Left ventricle myocardium inferior (tissue), 1 donor: ENCODE measurements at places on chromosomes 4 and X. TPM values are rescaled to one million over a fixed set of nuclear protein-coding genes. Genes with fewer than 3 reads are reported as not detected.

Gene BEX2
- total RNA-seq: 2.6 TPM

Gene OTC
- 0.58 TPM for total RNA-seq

Gene HSFX4
- not detected for total RNA-seq

Gene MTMR8
- 0.44 TPM for total RNA-seq

Gene CLCN3
- total RNA-seq: 54.1 TPM

Gene SPATA4
- 0.55 TPM for total RNA-seq

Gene SPRY1
- total RNA-seq: 39.7 TPM

Gene PPARGC1A
- 108 TPM for total RNA-seq

Gene PDGFC
- total RNA-seq: 12.9 TPM

Gene TCEAL2
- 0.47 TPM for total RNA-seq

Gene NEIL3
- 0.11 TPM for total RNA-seq

Gene MAGEC3
- not detected for total RNA-seq

GRCh38 chr4:89685277-89685676 lies 151.7 kb downstream of the SNCA start:
- H3K4me1 ChIP-seq: no peaks in the 10 kb centered on the region
- no peak overlapping the region for H3K4me3 ChIP-seq
- DNase-seq: no peak
- H3K27me3 ChIP-seq: no peaks in the 10 kb centered on the region

- no peaks in the 10 kb centered on the region for H3K36me3 ChIP-seq
- H3K4me1 ChIP-seq: peaks cover 23% of the 10 kb centered on the region
- H3K4me3 ChIP-seq: no peak overlapping the region
- H3K27ac ChIP-seq: peak overlapping the region; percentile 44
- H3K27me3 ChIP-seq: peaks cover 39% of the 10 kb centered on the region
Observed at GRCh38 chr4:6549890-6550620, 24.9 kb upstream of the MAN2B2 start.

DNA sequence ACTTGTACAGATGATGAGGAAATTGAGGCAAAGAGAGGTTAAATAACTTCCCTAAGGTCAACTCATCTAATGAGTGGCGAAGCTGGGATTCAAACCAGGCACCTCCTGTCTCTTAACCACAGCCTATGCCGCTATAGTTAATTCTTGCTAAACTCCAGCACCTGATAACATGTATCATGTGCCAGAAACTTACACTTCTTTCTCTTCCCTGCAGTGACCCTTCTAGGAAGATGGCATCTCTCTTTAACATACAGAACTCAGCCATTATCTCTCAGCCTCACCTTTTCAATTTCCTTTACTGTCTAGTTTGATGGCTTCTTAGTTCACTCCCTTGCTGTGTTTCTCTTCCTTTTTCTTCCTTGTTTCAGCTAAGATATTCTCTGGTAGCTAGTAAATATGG lies 2.5 kb downstream of the VBP1 start:
- H3K27me3 ChIP-seq: no peaks in the 10 kb centered on the region
- peaks cover 35% of the 10 kb centered on the region for H3K4me1 ChIP-seq
- no peak overlapping the region for H3K4me3 ChIP-seq
- no peak overlapping the region for H3K27ac ChIP-seq
- H3K36me3 ChIP-seq: peaks cover 11% of the 10 kb centered on the region

DNA sequence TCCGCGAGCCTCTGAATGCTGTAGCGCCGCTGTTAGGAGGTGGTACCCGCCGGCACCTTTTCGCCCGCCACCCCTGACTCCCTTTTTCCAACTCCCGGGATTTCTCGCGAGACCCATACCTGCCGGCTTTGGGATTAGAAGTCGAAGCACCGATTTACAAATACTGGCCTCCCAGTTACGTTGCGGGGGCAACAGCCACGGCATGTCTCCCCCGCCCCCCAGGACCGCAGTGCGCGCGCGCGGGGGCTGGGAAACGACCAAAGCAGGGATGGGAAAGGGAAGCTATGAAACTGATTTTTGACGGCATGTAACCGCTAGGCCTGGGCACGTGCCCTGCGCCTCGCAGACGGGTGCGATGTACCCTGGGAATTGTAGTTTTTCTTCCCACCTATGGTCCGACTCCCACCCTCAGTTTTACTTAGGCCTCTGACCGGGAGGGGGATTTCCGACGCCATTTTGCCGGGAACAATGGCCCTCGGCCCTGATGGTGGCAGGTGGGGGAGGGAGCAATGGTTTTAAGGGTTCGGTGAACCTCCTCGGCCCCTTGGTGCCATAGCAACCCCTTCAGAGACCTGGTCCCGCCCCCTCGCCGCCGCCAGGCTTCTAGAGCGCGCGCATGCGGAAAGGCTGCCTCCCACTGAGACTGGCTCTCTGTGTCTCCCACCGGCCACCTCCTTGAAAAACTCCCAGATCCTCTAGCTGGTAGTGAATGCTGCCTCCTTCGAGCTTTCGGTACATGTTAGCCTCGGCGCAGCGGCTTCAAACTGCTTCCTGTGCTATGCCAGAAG lies 772 bp upstream of the WNK3 start:
- no peaks in the 10 kb centered on the region for H3K36me3 ChIP-seq
- DNase-seq: peak; percentile 30
- H3K27ac ChIP-seq: peak overlapping the region; percentile 48
- H3K4me3 ChIP-seq: peak overlapping the region; percentile 68
- peaks cover 5% of the 10 kb centered on the region for H3K4me1 ChIP-seq

DNA sequence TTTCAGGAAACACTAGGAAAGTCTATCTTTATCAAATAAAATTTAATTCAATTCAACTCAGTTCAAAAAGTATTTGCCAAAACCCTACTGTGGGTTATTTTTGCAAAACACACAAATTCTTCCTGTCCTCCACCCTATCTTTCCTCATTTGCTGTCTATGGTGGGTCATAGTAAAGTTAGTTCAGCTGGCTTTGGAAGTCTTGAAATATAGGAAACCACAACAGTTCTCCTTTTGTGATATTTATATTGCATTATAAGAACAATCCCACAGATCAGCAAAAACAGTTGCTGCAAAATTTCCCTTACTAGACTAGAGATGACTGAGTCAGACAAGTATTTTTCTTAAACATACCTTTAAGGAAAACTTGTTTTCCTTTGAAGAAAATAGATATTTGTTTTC lies 22.2 kb downstream of the CYBB start:
- no peak for DNase-seq
- H3K4me3 ChIP-seq: no peak overlapping the region
- H3K36me3 ChIP-seq: no peaks in the 10 kb centered on the region

- no peak for DNase-seq
- no peaks in the 10 kb centered on the region for H3K36me3 ChIP-seq
- H3K4me3 ChIP-seq: peak overlapping the region; percentile 86
- H3K27me3 ChIP-seq: no peaks in the 10 kb centered on the region
- peaks cover 76% of the 10 kb centered on the region for H3K4me1 ChIP-seq
- H3K27ac ChIP-seq: peak overlapping the region; percentile 98
Observed at GRCh38 chr4:77073106-77073809, 2.5 kb downstream of the CCNI start.

- H3K4me1 ChIP-seq: no peaks in the 10 kb centered on the region
- no peak overlapping the region for H3K27ac ChIP-seq
- no peaks in the 10 kb centered on the region for H3K27me3 ChIP-seq
- DNase-seq: no peak
Observed at GRCh38 chr4:70681704-70682103, 6.6 kb upstream of the UTP3 start.

DNA sequence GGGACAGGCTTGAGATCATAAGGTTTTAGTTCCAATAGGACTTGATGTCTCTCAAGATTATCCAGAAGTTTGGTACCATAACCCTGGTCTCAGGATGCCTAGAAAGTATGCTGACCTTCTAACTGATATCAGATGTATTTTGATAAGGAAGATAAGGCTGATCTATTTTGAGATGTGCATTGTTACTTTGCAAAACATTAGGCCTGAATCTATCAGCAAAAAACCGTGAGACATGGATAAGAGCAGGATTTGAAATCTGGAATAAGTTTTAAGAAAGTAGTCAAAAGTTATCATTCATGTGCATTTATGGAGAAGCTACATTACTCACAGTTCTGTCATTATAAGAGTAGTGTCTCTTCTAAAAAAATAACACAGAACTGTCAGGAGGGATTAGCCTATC lies 467.1 kb upstream of the HS3ST1 start:
- no peak for DNase-seq
- H3K27ac ChIP-seq: no peak overlapping the region
- H3K4me3 ChIP-seq: no peak overlapping the region
- H3K4me1 ChIP-seq: no peaks in the 10 kb centered on the region
- H3K36me3 ChIP-seq: no peaks in the 10 kb centered on the region
- no peaks in the 10 kb centered on the region for H3K27me3 ChIP-seq

- H3K4me3 ChIP-seq: peak overlapping the region; percentile 69
- H3K4me1 ChIP-seq: peaks cover 29% of the 10 kb centered on the region
- peak overlapping the region; percentile 63 for H3K27ac ChIP-seq
Observed at GRCh38 chr4:1793940-1794808, 1.1 kb downstream of the FGFR3 start.

DNA sequence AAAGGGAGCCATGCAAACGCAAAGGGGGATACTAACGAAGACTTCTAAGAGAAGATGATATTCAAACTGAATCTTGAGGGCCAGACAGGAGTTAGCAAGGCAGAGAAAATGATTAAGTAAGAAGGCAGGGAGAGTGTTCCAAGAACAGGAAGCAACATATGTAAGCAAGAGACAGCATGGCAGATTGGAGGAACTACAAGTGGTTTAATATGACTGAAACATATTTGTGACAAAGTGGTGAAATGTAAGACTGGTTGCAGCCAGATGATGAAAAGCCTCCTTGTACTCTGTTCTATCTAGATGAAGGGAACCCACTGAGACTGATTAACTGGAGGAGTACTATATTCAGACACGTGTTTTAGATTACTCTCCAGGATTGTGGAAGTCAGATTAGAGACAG lies 116.6 kb upstream of the DIAPH2 start:
- no peak overlapping the region for H3K27ac ChIP-seq
- no peak for DNase-seq
- H3K4me3 ChIP-seq: no peak overlapping the region
- H3K4me1 ChIP-seq: no peaks in the 10 kb centered on the region

DNA sequence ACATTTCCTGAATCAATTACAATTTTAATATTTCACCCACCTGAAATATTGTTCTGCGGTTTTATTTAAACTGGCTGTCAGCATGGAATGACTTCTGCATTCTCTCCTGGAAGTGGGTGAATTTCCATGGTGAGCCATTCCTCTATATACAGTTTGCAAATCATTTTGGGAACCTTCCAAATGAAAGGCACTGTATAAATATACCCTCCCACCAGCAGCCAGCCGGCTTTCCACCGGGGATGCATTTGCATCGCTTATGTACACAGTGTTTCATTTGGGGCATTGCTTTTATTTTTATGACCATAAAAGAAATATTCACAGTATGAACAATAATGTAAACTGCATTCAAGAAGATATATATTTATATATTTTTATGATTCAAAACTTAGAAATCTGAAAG lies 4.7 kb upstream of the IL1RAPL1 start:
- H3K4me1 ChIP-seq: no peaks in the 10 kb centered on the region
- H3K4me3 ChIP-seq: no peak overlapping the region
- no peak for DNase-seq

DNA sequence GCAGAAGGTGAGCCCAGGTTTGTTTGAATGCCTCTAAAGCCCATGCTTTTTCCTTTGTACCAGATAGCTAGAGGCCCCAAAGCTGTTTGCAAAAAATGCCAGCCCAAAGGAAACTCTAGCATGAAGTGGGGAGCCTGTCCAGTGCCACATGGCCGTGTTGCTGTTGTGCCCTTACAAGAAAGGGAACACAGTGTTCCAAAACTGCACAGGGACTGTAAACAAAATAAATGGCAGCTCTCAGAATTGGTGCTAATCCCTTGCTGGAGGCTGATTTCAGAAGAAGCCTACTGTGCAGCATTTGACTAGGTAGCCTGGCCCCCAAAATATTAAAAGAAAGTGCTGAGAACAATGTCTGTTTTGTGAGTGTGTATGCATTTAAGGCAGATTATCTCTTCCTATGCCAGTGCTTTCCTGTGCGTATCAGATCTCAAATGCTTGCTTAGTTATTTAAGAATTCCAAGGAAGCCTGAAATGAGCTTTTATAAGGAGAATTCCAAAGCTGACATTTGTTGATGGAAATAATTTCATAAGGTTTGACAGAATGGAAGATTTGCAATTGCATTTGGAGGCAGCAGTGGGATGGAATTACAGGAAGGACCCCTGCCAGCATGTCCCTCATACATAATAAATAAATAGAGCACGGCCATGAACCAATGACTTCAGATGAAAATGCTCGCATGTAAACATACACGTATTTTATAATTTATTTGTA lies 115.7 kb downstream of the IRF2 start:
- no peak for DNase-seq
- peak overlapping the region; percentile 53 for H3K27ac ChIP-seq
- H3K36me3 ChIP-seq: no peaks in the 10 kb centered on the region

- H3K4me3 ChIP-seq: no peak overlapping the region
- no peaks in the 10 kb centered on the region for H3K36me3 ChIP-seq
- H3K27me3 ChIP-seq: no peaks in the 10 kb centered on the region
- H3K27ac ChIP-seq: no peak overlapping the region
- no peaks in the 10 kb centered on the region for H3K4me1 ChIP-seq
Observed at GRCh38 chr4:152729466-152729865, 49.7 kb upstream of the TMEM154 start.

DNA sequence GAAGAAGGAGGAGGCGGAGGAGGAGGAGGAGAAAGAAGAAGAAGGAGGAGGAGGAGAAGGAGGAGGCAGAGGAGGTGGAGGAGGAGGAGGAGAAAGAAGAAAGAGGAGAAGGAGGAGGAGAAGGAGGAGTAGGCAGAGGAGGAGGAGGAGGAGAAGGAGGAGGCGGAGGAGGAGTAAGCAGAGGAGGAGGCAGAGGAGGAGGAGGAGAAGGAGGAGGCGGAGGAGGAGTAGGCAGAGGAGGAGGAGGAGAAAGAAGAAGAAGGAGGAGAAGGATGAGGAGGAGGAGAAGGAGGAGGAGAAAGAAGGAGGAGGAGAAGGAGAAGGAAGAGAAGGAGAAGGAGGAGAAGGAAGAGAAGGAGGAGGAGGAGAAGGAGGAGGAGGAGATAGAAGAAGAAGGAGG lies 19.9 kb downstream of the MRFAP1 start:
- H3K4me3 ChIP-seq: no peak overlapping the region
- H3K4me1 ChIP-seq: peaks cover 20% of the 10 kb centered on the region
- DNase-seq: no peak
- no peaks in the 10 kb centered on the region for H3K36me3 ChIP-seq

GRCh38 chr4:182427554-182427953 lies 184.4 kb downstream of the TENM3 start:
- H3K4me3 ChIP-seq: no peak overlapping the region
- DNase-seq: no peak
- H3K4me1 ChIP-seq: no peaks in the 10 kb centered on the region
- H3K36me3 ChIP-seq: no peaks in the 10 kb centered on the region
- H3K27me3 ChIP-seq: no peaks in the 10 kb centered on the region
- H3K27ac ChIP-seq: no peak overlapping the region

- H3K4me1 ChIP-seq: peaks cover 32% of the 10 kb centered on the region
- DNase-seq: peak; percentile 75
- peak within 1 kb of the TSS; percentile 85 for H3K27ac ChIP-seq
- peak within 1 kb of the TSS; percentile 73 for H3K4me3 ChIP-seq
- H3K36me3 ChIP-seq: no peaks in the 10 kb centered on the region
Observed at GRCh38 chr4:16897991-16898827, at the start of gene LDB2. LDB2 (minus strand) TSS chr4:16898645.

- H3K27me3 ChIP-seq: no peaks in the 10 kb centered on the region
- DNase-seq: no peak
- no peaks in the 10 kb centered on the region for H3K4me1 ChIP-seq
- H3K4me3 ChIP-seq: no peak overlapping the region
- no peak overlapping the region for H3K27ac ChIP-seq
- no peaks in the 10 kb centered on the region for H3K36me3 ChIP-seq
Observed at GRCh38 chrX:11478911-11479310, 185.7 kb downstream of the AMELX start.
